T-helper 1 cell (primary cell): ENCODE measurements at places on chromosomes 12 and 14.
A peak's percentile ranks its signal among the peaks of the same experiment; 100 is the strongest.

GRCh38 chr14:100168506-100168905 is 9.1 kb upstream of the DEGS2 start:
- DNase-seq: no peak

DNA sequence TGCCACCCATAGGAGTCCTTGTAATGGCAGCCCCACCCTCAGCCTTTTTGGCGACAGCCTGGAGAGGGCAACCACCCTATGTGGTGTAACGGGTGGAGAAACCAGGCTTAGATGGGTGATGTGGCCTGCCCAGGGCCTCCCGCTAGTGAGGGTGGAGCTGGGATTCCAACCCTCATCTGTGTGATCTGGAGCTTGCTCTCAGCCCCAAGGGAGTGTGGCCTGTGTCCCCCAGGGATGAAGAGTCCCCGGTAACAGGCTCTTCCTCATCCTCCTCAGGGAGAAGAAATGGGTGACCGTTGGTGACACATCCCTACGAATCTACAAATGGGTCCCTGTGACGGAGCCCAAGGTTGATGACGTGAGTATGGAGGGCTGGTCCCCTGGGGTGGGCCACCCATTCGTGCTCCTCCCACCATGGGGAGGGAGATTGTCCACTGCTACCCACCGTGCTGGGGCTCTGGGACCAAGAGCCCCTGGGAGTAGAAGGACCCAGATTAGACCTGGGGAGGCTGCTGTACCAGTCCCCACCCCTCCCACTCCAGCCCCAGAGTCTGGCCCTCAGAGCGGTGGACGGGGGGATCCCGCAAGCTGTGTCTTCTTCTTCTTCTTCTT is 8.8 kb downstream of the BCL7A start:
- DNase-seq: no peak

DNA sequence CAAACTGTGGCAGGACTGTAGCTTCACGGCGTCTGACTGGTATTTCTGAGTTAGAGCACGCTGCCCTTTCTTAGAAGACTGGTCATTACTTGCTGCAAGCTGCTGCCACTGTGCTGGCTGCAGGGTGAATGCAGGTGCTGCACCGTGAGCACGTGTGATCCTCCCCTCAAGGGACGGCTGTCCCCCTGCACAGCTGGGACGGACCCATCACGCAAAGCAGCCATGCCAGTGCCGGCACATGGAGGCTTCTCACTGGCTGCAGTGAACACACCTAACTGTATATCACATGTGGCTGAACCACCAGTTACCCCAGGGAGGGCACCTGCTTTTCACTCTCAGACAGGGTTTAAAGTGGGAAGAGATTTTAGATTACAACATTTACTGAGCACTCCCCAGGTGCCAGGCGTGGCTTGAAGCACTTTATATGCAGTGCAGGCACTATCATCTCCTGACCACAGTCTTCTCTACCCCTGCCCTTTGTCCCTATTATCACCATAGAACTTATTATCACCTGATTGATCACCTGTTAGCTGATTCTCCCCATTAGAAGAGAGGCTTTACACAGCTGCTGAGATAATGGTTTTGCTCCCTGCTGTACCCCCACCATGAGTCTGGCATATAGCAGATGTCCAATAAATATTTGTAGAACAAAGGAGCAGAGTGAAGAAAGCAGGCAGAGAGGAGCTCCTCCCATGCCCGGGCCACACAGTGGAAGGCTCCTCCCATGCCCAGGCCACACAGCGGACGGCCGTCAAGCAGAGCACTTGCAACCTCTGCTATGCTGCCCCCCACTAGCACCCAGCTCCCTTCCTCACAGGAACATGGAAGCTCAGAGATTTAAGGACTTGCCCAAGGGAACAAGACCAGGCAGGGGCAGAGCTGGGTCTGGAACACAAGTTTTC is 25.9 kb downstream of the SLC25A47 start:
- no peak for DNase-seq

GRCh38 chr14:103030741-103031565 is 26.4 kb downstream of the CDC42BPB start:
- no peak for DNase-seq

- peak; percentile 80 for DNase-seq
Measured at GRCh38 chr12:54413284-54414190, 5.5 kb downstream of the ITGA5 start.

DNA sequence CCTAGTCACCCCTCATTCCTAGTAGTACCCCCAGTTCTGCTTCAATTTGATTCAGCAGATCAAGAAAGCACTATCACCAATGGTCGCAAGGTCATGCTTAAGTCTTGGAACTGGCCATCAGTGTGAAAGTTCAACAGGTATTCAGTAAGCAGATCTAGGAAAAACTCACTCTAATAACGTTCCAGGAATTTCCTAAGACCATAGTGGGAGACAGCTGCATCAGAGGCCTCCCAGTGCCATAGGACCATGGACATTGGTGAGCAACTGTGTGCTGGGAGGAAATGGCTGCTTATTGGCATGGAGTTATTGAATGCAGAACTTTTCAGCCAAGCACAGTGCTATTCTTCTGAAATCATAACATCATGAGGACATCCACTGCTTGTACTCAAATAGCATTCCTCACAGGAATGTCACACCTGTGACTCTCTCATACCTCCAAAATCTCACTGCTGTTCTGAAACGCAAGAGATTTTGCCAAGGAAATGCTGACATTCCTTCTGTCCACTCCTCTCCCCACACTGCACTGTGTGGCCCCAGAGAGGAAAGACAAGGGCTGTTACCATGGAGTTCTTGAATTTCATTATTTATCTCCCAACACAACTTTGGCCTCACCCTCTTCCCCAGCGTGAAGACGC is 30.9 kb upstream of the MDM2 start:
- no peak for DNase-seq

DNA sequence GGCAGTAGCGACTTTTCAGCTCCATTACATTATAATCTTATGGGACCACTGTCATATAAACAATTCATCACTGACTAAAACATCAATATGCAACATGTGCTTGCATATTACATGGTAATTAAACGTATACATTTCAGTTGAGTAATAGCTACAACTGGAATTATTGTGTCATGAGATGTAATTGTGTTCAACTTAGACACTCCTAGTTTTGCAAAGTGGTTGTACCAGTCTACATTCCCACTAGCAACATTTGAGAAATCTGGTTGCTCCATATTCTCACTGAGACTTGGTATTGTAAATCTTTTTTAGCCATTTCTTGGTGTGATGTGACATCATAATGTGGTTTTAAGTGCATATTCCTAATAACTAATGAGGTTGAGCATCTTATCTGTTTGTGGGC is 90.0 kb downstream of the CAPZA3 start:
- no peak for DNase-seq

GRCh38 chr12:52404951-52405350 is 1.2 kb downstream of the KRT82 start:
- no peak for DNase-seq

DNA sequence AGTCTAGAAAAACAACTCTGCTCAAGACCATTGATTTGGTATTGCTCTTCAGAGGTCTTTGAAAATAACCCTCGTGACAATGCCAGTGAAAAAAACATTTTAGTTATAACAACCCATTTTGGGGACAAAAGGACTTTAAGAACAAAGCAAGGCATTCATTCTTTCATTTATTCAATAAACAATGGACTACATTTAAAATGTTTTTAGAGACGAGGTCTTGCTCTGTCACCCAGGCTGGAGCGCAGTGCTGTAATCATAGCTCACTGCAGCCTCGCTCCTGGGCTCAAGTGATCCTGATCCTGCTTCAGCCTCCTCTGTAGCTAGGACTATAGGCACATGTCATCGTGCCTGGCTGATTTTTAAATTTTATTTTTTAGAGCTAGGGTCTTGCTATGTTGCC is 7.7 kb upstream of the KICS2 start:
- DNase-seq: no peak

GRCh38 chr12:51210690-51211395 is 7.0 kb downstream of the POU6F1 start:
- no peak for DNase-seq
